ENCODE measurements at places on chromosomes 16 and 17.

- no peak for DNase-seq
Observed at GRCh38 chr16:84085773-84086172, 31.0 kb downstream of the MBTPS1 start.

DNA sequence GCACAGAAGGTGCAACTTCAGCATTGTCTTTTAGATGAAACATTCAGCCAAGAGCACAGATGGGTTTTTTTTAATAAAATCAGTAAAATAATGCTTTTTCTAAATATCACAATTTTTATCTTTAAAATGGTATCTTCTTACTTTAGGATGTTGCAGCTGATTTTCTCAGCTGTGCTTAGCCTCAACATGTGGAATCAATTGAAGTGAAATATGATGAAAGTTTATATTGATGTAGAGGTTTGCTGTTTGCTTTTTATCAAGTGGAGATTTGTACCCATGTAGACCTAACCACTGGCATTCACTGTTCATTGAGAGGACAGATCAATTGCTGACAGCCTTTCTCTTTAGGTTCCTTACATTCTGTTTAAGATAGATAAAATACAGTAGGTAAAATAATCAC is 107.8 kb downstream of the CYB561 start:
- no peak for DNase-seq

DNA sequence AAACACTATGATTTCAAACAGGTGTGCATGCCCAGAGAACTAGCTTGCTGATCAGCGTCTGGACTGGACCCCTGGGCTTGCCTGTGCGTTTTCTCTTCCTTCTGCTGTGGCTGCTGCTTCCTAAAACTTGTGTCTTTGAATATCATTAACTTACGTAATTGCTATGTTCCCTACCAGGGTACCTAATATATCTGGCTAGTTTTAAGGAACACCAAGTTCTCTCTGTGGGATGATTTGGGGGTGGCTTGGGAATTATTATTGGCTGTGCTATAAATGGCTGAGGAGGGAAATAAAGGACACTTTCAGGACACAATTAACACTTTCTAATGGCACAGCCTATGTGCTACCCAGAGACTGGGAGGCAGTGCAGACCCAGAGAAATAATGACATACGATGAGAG is 606.0 kb upstream of the RBFOX1 start:
- no peak for DNase-seq

GRCh38 chr17:57522042-57523005 is 222.8 kb downstream of the CCDC182 start:
- DNase-seq, result no peak

DNA sequence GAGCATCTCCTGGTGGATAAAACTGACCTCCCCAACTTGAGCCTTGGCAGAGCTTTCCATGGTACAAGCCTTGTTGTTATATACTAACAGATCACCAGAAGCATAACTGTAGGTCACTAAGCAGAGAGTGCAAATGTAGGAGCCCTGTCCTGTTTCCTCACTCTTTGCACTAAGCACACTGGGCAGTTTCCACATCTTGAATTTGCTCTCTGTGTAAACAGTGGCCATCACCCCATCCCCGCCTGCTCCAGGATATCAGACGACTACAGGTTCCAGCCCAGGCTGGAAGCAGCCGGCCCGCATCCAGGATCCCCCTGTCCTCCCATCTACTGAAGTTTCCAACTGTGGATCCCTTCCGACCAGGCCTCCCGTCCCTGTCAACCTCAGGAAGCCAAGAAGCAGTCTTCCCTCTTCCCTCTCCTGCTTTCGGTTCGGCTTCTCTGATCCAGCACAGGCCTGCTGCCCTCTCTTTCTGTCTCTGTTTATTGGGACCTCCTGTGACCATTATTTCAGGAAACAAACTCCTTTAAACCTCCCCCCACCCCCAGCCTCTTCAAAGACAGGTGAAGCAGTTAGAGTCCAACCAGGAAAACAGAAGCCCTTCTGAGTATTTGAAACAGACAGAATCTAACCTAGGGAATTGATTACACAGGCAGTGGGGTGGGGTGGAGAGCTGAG is 22.6 kb upstream of the CACNG4 start:
- no peak for DNase-seq

Data from CD4-positive, alpha-beta T cell treated with Interleukin-4 for 4 hours (primary cell).